ENCODE measurements at places on chromosomes 16 and 17. TPM values are rescaled to one million over a fixed set of nuclear protein-coding genes. Genes with fewer than 3 reads are reported as not detected.

The LDHD gene
- 0.62 TPM for total RNA-seq

- DNase-seq = no peak
Measured at GRCh38 chr17:75783069-75783783, 1.4 kb upstream of the UNK start.

DNA sequence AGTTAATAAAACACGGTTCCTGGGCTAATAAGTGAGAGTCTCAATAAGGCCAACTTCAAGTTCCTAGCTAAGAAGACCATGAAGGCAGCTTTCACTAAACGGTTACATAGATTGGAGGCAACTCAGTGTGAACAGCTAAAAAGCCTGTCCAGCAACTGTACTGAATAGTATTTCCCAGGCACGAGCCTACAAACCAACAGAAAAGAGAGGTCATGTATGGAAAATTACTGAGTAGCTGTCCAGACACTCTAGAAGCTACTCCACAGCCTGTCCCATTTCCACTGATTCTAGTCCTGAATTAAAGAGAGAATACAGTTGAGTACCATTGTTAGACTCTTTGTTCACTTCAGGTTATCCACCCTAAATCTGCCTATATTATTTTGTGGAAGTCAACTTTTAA is 36.5 kb upstream of the C17orf78 start:
- no peak for DNase-seq

DNA sequence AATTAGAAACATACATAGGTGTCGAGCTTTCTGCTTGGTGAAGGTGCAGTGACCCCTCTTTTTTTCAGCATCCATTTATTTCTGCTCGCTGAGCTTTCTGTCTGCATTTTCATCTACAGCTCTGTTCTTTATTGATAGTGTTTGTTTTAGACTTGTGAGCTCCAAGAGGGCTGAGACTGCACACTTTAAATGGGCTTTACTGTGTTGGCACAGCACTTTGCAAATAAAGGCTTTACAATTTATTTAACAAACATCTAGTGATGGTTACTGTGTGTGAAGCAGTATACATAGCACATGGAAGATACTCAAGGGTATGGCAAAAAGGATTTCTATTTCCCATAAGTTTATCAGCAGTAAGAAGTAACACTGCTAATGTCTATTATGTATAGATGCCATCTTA is 563.7 kb upstream of the HSBP1 start:
- no peak for DNase-seq

- DNase-seq = no peak
Measured at GRCh38 chr16:28865722-28866453, 2.2 kb downstream of the SH2B1 start.
